ENCODE measurements at places on chromosomes 5 and 9. TPM values are rescaled to one million over a fixed set of nuclear protein-coding genes. Genes with fewer than 3 reads are reported as not detected.

Gene ADRB2
- polyA plus RNA-seq, result 2.4 TPM

Gene PCDHA9
- not detected for polyA plus RNA-seq

Gene NIM1K
- 0.57 TPM for polyA plus RNA-seq

Gene RNF130
- 40.8 TPM for polyA plus RNA-seq

Gene PCDHGA4
- polyA plus RNA-seq, result 1.7 TPM

Gene C9
- not detected for polyA plus RNA-seq

Gene PTGDS
- 6,981 TPM for polyA plus RNA-seq

All from right cardiac atrium (tissue), 5 donors.